ENCODE measurements at places on chromosomes 2 and 18.

GRCh38 chr18:13464432-13465123, 246.0 kb downstream of the LDLRAD4 start:
- peak; percentile 50 for DNase-seq

DNA sequence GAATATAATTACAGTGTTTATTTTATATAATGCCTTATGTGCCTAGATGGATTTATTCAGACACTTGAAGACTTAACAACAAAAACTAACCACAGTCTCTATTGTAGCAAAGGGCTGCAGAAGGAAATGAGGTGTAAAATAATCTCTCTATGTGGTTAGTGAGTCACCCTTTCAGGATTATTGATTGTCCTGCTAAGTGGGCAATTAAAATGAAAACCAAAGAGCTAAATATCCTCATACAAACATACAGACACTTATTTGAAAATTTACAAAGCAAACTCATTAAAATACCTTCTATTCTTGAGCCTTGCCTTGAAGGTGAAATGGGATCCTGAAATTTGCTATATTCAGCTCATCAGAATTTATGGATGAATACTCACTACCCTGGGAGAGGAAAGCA, 27.7 kb upstream of the DCC start:
- DNase-seq = no peak

DNA sequence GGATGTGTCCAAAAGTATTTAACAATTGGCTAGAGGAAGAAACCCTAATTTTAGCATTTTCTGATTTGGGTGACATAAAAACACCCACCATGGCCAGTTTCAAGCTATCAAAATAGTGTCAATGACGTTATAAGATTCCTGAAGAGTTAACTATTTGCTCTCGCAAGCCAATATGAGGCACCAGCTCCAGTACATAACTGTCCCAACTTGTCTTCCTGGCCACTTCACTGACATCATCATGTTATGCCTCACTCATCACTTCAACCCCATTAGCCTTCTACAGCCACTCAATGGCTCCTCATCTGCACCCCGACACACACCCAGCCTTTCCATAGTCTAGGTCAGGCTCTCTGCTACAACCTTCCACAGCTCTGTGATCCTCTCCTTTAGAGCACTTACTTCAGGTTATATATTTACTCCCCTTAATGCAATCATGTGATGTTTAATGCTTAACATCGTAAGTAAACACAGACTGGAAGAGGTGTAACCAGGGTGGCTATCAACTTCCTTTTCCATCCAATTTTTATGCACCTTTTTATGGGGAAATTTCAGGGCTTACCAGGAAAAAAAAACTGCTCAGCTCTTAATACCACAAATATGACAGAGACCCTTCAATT, 158.7 kb downstream of the VWC2L start:
- no peak for DNase-seq

- no peak for DNase-seq
These were observed 110.3 kb downstream of the NCK2 start for GRCh38 chr2:105854972-105855371.

Measured in stimulated activated CD8-positive, alpha-beta memory T cell treated with anti-CD3 and anti-CD28 coated beads, Interleukin-7, amount 100 ng/mL, for 1 hour (primary cell).